Esophagus squamous epithelium (tissue), 5 donors: ENCODE measurements at places on chromosomes 2 and 18.

DNA sequence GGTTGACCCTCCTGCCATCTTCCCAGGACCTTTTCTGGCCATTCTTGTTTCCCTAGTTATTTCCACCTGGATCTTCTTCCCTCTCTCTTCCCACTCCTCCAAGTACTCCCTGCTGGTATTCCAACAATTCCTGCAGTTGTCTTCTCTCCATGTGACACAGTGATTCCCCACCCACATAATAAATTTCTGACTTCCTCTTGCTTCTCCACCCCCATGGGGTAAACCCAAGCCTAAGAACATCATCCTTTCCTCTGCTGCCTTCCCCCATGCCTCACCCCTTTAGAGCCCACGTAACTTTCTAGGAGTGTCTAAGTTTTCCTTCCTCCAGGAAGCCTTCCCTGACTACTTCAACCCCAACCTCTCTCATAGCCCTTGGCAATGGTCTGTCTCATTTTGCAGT, 72.6 kb downstream of the CELF4 start:
- no peak for DNase-seq
- no peaks in the 10 kb centered on the region for H3K4me1 ChIP-seq
- H3K27me3 ChIP-seq: peaks cover 8% of the 10 kb centered on the region
- no peak overlapping the region for H3K27ac ChIP-seq

GRCh38 chr2:177731384-177731783, 338.8 kb downstream of the AGPS start:
- no peaks in the 10 kb centered on the region for H3K36me3 ChIP-seq
- H3K4me3 ChIP-seq: no peak overlapping the region
- DNase-seq: no peak
- no peaks in the 10 kb centered on the region for H3K27me3 ChIP-seq
- no peak overlapping the region for H3K27ac ChIP-seq
- H3K4me1 ChIP-seq: no peaks in the 10 kb centered on the region

DNA sequence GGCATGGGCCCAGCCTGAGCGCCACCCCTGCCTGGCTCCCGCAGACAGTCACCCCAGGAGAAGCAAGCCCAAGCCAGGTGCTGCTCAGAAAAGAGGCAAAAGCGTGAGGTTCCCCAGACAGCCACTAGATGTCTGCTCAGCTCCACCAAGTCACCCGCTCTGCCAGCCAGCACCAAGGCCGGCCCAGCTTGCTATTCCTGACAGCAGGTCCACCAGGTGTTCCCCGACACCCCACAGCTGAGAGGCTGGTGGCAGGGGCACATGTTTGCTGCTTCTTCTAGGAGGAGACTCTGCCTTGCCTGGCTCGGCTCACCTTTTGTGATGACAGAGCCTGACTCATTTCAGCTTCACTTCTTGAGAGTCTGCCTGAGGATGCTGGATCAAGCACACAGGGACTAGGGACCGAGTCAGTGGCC, 206.7 kb downstream of the MGAT5 start:
- no peaks in the 10 kb centered on the region for H3K27me3 ChIP-seq
- H3K4me3 ChIP-seq: no peak overlapping the region
- no peak for DNase-seq
- H3K36me3 ChIP-seq: no peaks in the 10 kb centered on the region
- H3K27ac ChIP-seq: no peak overlapping the region

DNA sequence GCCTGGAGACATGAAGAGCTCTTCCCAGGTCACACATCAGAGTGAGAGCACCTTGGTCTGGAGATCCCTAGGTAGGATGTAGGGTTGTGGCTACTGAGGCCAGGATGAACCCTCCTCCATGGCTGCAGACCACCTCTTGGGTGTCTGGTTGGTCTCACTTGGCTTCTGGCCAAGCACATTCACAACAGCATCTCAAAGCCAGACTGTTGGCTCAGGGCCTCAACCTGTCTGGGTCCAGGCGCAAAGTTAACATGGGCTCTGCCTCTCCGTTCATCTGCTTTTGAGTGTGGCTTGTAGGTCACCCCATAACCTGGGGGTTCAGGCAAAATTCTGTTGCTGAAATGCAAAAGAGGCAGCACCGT, 40.1 kb downstream of the RHOB start:
- DNase-seq: no peak
- no peak overlapping the region for H3K27ac ChIP-seq
- no peak overlapping the region for H3K4me3 ChIP-seq
- no peaks in the 10 kb centered on the region for H3K27me3 ChIP-seq

DNA sequence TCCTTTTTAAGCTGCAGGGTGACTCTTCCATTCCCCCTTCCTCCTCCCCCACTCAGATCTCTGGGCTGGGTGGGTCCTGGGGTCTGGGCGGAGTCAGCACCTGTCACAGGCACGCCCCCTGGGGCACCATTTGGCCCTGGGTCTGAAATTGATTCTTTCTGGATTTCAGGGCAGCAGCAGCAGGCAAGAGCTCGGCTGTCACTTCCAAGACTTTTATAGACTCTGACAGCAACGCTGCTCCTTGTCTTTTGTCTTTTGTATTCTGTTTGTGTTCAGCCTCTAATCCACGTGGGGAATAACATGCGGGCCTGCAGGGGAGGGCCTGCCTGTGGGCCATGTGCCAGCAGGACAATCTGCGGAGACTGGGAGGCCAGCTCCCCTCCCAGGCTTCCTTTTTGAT, 3.9 kb downstream of the BOD1L2 start:
- no peak overlapping the region for H3K27ac ChIP-seq
- DNase-seq: no peak
- H3K36me3 ChIP-seq: no peaks in the 10 kb centered on the region
- H3K4me1 ChIP-seq: no peaks in the 10 kb centered on the region
- H3K27me3 ChIP-seq: no peaks in the 10 kb centered on the region

DNA sequence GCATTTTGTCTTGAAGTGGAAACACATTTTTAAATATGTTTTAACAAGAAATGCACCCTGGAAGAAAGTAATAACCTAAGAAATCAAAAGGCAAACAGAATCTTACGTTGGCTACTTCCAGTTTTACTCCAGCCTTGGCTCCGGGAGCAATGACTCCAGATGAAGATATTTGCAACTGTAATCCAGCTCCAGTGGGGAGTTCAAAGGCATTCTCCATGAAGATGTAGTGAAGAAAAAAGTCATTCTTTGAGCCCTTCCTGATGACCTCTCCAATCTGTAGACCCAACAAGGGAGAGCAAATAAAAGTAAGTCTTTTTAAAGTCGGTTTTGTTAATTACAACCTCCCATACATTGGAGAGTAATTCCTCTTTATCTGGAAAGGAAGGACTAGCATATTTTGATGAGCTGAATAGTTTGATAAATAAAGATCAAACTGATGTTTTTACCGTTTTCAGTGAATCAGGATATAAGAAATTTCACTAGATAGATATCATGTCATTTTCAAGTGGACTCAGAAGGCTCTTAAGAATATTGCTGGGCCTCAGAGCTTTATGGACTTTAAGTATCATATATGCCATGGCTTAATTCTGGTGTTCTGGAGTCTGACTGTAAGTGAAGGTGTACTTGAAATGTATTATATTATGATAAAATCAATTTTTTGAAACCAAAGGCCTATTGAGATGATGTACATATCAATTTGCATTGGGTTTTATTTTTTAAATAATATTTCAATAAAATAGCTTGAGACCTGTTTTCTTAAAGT, 20.3 kb downstream of the APOB start:
- no peaks in the 10 kb centered on the region for H3K36me3 ChIP-seq
- DNase-seq: no peak
- no peak overlapping the region for H3K4me3 ChIP-seq

DNA sequence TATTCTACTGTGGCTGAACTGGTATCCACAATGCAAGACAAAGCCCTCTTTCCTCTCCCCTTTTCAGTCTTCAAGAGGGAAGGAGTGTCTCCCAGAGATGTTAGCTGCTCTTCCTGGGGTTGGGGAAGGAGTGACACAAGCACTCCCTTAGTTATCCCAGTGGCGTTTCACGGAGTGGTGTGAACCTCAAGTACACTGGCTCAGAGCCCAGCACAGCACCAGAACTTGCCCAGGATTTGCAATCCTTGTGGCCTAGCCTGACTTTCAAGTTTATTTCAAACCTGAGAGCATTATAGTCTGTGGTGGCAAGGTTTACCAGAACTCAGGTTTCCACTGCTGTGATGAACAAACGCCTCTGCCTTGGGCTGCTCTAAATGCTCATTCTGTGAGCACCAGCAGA, 162.5 kb downstream of the CCDC102B start:
- no peak for DNase-seq
- no peaks in the 10 kb centered on the region for H3K27me3 ChIP-seq
- H3K4me1 ChIP-seq: no peaks in the 10 kb centered on the region
- no peak overlapping the region for H3K27ac ChIP-seq
- no peaks in the 10 kb centered on the region for H3K36me3 ChIP-seq

GRCh38 chr2:212264187-212264586, 274.4 kb downstream of the ERBB4 start:
- no peak overlapping the region for H3K4me3 ChIP-seq
- no peak overlapping the region for H3K27ac ChIP-seq
- H3K4me1 ChIP-seq: no peaks in the 10 kb centered on the region
- no peaks in the 10 kb centered on the region for H3K27me3 ChIP-seq
- no peak for DNase-seq

DNA sequence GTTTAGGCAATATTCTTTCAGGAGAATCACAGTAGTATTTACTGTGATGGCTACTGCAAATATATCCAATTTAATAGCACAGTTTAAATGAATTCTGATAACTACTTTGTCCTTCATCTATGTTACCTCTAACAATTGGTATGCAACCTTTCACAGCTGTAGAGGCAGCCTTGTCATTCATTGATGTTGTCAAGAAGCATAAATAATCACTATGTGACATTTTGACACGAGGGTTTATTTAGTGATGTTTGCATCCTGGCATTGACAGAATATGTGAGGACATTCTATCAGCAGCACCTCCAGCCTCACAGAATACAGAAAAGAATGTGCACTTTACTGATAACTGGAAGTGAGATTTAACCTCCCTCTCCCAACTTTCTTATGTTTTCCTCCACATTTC, 9.3 kb upstream of the KCNJ3 start:
- H3K4me1 ChIP-seq: no peaks in the 10 kb centered on the region
- no peak overlapping the region for H3K27ac ChIP-seq
- no peak overlapping the region for H3K4me3 ChIP-seq
- no peak for DNase-seq

- no peak overlapping the region for H3K27ac ChIP-seq
- DNase-seq: no peak
- no peaks in the 10 kb centered on the region for H3K36me3 ChIP-seq
These were observed 13.7 kb downstream of the C2orf81 start for GRCh38 chr2:74407682-74408081.

DNA sequence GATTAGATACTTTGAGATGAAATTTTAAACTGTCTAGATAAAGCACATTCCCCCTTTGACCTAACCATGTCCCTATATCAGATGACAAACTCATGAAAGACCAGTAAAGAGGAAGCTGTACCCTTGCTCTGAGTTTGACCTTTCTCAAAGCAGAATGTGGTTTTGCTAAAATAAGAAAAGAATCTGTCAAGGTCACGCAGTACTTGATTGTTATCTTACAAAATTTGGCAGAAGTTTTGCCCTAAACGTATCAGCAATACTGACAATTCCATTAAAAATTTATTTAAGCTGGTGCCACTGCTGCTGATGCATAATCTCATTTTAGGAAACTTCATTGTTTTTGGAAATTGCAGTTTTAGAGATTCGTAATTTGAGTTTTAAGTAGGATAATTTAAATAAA, 31.2 kb upstream of the GALM start:
- no peaks in the 10 kb centered on the region for H3K4me1 ChIP-seq
- H3K27ac ChIP-seq: no peak overlapping the region
- H3K36me3 ChIP-seq: no peaks in the 10 kb centered on the region
- no peaks in the 10 kb centered on the region for H3K27me3 ChIP-seq
- DNase-seq: no peak

GRCh38 chr18:37565101-37565976, at the start of gene CELF4:
Gene CELF4, minus strand, starts transcription at chr18:37565798.
- no peaks in the 10 kb centered on the region for H3K36me3 ChIP-seq
- no peak within 1 kb of the TSS for H3K27ac ChIP-seq
- DNase-seq: no peak
- H3K4me3 ChIP-seq: peak within 1 kb of the TSS; percentile 54
- peaks cover 23% of the 10 kb centered on the region for H3K4me1 ChIP-seq

GRCh38 chr2:188519136-188519535, 227.5 kb downstream of the GULP1 start:
- no peak overlapping the region for H3K27ac ChIP-seq
- H3K27me3 ChIP-seq: no peaks in the 10 kb centered on the region
- H3K4me3 ChIP-seq: no peak overlapping the region
- no peak for DNase-seq

GRCh38 chr2:37683241-37683640, 11.8 kb upstream of the CDC42EP3 start:
- no peak overlapping the region for H3K27ac ChIP-seq
- H3K27me3 ChIP-seq: no peaks in the 10 kb centered on the region
- DNase-seq: no peak
- no peaks in the 10 kb centered on the region for H3K36me3 ChIP-seq

DNA sequence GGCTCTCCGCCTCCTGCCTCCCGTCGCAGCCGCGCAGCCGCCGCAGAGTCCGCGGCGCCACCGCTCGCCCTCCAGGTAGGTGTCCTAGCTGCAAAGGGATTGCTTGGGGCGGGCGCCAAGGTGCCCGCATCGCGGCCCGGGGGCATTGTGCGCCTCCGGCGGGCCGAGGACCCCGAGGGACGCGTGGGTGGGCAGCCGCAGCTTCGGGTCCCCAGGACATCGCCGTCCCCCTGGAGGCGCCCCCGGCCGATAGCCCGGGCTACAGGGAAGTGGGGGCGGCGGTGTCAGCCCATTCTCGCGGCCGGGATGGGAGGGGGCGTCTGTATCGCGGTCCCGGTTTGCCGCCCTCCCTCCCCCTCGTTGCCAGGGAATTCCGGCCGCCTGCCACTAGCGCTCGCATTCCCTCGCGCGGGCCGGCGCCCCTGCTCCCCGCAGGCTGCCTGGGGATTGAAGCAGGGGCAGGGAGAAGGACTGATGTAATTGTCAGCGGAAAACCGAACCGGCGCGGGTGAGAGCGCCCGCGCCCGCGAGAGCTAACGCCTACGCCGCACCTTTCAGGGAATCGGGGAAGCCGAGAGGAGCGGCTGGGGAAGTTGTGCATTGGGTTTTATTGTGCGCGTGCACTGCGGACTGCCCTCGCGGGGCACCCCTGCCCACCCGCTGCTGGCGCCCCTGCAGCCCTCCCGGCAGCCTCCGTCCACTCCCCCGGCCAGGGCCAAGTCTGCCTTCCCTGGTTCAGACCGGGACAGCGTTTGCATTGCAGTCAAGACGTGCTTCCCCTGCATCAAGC, 483 bp downstream of the OSBPL6 start:
- no peaks in the 10 kb centered on the region for H3K36me3 ChIP-seq
- H3K4me1 ChIP-seq: peaks cover 27% of the 10 kb centered on the region
- no peak for DNase-seq
- peak overlapping the region; percentile 71 for H3K4me3 ChIP-seq

DNA sequence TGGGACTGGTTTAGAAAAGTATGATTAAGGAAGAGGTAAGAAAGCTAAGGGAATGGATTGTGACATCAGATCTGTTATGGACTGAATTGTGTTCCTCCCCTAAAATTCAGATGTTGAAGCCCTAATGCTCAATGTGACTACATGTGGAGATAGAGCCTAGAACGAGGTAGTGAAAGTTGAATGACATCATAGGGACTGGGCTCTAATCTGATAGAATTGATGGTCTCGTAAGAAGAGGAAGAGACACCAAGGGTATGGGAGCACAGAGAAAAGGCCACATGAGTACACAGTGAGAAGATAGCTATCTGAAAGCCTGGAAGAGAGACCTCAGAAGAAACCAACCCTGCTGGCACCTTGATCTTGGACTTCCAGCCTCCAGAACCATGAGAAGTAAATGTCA, 178.3 kb downstream of the TRIB2 start:
- DNase-seq: no peak
- no peak overlapping the region for H3K27ac ChIP-seq
- no peak overlapping the region for H3K4me3 ChIP-seq
- H3K36me3 ChIP-seq: no peaks in the 10 kb centered on the region
- H3K27me3 ChIP-seq: no peaks in the 10 kb centered on the region
